Stimulated activated CD8-positive, alpha-beta memory T cell treated with anti-CD3 and anti-CD28 coated beads, Interleukin-4, amount 100 ng/mL, for 1 hour (primary cell): ENCODE measurements at places on chromosomes 3 and 15.

DNA sequence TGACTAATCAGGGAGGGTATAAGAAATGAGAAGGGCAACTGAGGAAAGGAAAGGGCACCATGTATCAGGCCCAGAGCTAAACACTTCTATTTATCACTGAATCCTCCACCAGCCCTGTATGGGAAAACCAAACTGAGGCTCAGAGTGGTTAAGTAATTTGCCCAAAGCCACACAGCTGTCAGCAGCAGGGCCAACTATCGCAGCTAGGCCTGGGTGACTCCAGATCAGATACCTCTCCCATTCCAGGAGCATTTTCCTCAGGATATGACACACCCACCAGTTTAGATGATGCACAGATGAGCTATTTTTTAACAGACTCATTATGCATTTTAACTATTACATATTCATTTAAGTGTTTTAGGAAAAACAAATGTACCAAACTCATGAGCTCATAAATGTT, 14.5 kb downstream of the NUP210 start:
- DNase-seq = no peak

DNA sequence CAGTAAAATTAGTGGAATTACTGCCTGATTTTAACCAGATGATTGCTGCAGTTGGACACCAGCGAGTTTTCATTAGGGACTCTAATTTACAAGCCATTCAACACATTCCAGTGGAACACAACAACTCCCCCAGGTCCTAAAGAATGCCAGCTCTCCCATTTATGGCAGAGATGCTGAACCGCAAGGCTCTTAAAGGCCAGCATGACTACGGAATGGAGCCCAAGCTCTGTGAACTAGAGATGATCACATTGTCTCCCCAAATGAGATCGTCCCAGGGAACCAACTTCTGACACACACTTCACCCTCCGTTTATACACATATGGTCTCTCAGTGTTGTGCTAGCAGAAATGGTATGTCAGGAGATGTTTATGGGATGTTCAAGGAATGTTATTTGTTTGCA, 446.2 kb upstream of the NR2F2 start:
- DNase-seq = no peak

GRCh38 chr15:90264671-90265070, 801 bp upstream of the NGRN start:
- no peak for DNase-seq

DNA sequence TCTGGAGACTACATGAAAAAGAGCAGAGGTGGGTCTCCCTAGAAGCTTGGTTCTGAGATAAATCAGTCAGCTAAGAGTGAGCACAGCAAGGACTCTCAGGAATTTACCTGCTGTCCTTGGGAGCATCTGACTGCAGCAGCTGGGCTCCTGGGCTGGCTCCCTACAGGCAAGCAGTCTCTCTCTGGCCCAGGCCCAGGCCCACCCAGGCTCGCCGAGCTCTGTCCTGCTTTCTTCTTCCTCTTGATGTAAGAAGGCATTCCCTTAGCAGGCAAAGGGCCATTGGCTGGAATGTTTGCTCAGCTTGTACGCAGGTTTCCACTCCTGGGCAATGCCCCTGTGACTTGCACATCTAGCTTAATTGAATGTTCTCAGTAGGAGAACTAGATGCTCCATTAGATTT, 4.3 kb upstream of the RBP2 start:
- DNase-seq = no peak

DNA sequence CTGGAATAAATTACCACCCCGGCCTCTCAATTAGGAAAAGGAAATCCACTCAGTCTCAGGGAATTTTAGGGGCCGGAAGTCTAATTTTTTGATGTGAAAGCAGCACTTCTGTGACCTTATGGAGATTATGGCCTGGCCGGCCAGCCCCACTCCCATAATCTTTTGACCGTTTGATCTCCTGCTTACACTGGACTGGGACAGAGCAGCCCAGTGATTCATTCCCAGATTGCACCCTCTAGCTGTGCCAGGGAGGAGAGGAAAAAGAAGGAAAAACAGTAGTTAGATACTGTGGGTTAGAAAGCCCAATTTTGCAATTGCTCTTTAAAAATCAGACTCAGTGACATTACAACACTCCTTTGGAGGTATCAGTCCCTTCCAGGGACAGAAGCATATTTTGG, 32.4 kb downstream of the GJD2 start:
- no peak for DNase-seq
